Fibroblast of the aortic adventitia (primary cell): ENCODE measurements at places on chromosomes 7 and 10.

DNA sequence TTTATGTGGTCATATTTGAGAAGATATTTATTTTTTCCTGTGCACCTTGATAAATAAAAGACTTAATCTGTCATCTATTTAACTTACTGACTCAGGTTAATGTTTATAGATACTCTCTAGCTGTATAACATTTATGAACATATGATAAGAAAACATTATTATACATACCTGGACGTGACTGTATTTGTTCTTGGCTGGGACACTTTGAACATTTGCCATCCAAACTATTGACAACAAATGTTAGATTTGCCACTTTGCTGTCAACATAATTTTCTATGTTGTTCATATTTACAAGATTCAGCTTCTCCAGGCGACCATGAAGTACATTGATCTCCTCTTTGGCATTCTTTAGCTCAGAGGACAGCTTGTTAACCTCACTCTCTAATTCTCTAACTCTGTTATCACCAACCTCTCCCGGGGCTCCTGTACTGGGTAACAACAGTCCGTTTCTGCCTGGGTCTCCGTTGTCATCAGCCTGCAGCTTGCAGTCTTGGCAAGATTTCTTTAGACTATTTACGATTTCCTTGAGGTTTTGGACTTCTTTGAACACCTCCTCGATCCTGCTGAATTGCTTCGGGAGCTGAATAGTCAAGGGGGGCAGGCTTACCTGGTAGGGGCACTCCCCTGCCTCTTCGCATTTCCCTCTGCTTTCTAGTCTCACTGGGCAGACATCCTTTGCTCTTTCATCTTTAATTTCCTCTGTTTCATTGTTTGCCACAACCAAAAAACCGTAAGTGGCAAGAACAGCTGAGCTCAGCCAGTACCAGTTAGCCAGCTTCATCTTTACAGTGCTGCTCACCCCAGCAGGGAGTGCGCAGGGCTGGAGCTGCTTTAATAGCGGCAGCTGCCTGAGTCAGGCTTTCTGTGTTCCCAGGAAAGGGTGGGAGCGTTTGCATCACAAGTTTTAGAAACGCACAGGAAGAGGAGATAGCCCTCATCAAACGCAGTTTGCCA lies at the start of gene FGL2:
Gene FGL2 (minus strand): TSS at position 807 of the 954 bp plus-strand sequence. CDS start 26 bp downstream, at position 781.
- DNase-seq: peak; percentile 85

DNA sequence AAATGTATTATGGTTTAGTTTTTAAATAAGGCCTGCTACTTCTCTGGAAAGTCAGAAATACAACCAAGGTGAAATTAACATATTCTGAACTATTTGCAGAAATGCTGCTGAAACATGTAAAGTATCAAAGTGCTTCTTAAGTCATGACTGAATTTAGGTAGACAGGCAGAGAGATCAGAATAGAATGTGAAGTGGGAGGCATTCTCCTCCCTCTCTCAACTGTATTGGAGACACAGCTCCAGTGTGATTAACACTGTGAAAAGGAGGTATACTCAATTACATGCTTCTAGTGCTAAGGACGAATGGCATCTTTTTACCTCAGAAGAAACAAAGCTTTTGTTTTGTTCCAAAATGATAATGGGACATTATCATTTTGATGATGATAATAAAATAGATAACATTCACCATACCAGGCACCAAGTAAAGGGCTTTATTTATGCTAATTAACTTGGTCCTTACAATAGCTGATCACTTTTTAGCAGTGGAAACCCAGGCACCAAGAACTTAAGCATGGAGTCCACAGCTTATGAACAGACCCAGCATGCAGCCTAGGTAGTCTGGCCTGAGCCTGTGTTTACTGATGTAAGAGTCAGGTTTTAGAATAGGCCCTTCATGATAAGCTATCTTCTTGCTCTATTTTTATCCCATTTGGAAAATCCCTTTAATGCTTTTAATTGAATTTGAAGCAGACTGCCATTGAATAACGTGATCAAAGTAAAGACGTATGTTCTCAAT lies 26.0 kb downstream of the PPP1R9A start:
- DNase-seq: no peak

DNA sequence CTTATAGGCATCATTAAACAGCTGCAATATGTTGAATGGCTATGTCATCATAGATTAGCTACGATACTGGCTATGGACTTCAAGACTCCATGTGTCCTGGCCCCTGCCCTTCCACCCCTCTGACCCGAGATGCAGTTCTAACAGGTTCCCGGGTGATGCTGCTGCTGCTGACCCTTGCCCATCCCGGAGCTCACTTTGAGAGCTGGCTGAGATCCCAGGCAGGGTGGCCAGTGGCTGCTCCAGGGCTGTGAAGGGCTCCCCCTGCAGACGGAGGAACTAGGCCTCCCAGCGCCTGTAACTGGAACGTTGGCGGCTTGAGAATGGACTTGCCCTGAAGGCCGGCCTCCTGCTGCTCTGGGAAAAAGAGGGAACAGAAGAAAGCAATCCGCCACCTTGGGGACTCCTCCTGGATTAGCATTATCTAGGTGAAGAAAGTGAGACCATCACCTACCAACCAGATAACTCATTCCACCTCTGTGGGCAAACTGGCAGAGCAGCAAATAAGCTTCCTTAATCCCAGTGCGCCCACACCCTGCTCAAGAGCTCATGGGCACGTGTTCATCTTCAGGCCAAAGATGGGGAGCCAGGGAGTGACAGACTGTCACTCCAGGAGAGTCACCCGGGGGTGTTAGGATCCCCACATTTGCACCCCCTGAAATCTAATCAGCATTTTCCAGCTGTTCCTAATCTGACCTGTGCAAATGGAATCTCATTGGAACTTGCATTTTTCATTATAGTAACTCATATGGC lies 56.8 kb downstream of the PARP12 start:
- peak; percentile 9 for DNase-seq

- DNase-seq: peak; percentile 87
Observed at GRCh38 chr7:107150375-107151073, 18.3 kb upstream of the HBP1 start.

- no peak for DNase-seq
Observed at GRCh38 chr7:71361451-71362032, 229.6 kb downstream of the GALNT17 start.

DNA sequence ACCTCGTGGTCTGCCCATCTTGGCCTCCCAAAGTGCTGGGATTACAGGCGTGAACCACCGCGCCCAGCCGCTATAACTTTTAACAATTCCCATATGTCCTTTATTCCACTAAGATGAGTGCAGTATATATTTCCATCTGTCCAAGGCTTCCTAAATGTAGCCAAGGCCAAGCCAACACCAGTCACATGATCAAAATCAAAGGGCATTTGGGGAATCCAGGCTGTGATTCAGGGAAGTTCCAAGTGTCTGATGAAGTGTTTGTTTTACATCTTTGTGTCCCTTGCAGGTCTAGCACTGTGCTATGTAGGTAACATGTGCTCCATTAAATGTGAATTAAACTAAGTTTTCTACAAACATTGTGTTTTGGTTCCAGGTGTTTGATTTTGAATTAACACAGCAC lies 20.8 kb downstream of the AKR1E2 start:
- no peak for DNase-seq

DNA sequence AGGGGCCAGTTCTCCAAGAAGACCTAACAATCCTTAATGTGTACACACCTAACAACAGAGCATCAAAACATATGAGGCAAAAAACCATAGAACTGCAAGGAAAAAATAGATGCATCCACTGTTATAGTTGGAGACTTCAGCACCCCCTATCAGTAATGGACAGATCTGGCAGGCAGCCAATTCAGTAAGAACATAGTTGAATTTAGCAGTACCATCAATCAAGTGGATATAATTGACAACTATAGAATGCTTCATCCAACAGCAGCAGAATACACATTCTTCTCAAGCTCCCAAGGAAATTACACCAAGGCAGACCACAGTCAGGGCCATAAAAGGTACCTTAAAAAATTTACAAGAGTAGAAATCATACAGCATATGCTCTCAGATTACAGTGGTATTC lies 42.2 kb downstream of the POLL start:
- no peak for DNase-seq

DNA sequence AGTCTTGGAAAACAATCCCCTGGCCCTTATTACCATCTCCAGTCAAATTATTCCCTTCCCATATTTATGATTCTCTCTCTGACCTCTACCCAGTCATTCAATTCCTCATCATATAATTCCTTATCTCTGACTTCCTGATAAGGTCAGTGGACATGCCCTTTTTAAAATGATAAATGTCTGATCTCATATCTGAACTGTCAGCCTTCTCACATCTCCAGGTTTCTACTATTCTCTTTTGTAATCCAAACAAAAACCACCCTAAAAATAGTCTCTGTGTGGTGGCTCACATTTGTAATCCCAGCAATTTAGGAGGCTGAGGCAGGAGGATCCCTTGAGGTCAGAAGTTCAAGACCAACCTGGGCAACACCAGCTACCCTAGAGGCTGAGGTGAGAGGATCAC lies 11.9 kb downstream of the GSDME start:
- no peak for DNase-seq

GRCh38 chr10:73979809-73980433 lies 18.0 kb upstream of the VCL start:
- no peak for DNase-seq

- DNase-seq: no peak
Observed at GRCh38 chr10:21972584-21972983, 30.9 kb downstream of the DNAJC1 start.

DNA sequence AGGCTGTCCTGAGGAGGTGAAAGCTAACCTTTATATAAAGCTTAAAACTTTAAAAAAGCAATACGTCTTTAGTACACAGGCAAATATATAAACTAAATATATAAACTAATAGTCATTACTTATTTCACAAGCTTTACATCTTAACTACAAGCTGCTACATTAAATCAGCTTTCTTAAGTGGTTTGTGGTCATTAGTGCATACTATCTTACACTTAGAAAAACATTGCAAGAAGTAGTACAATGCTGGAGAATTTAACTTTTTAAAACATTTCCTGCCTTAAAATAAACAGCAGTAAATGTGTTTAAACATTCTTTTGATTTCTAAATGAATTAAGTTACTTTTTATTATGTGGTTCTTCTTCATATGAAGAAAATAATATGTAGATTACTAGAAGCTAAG lies 36.3 kb downstream of the MET start:
- no peak for DNase-seq

GRCh38 chr7:19692111-19692828 lies 16.6 kb downstream of the POLR1F start:
- no peak for DNase-seq

DNA sequence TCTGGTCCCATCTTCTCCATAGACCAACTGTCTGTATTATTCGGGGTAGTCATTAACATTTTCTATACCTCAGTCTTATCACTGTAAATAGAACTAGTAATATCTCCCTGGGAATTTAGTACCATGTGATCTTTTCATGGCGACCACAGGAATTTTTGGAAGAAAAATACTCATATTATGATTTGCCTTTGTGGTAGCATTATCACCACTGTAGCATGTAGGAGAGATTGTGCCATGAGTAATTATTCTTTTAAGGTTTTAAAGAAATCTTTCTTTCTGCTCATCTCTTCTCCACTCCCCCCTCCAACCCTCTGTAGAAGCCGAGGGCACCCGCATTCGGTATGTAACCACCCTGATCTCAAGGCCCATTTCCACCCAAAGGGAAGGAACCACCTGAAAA lies 25.0 kb downstream of the ZNF365 start:
- peak; percentile 54 for DNase-seq

GRCh38 chr10:102267748-102268147 lies 22.4 kb downstream of the GBF1 start:
- DNase-seq: peak; percentile 77

GRCh38 chr7:4871930-4872675 lies 10.3 kb upstream of the PAPOLB start:
- DNase-seq: no peak

- no peak for DNase-seq
Observed at GRCh38 chr10:102113261-102113955, 6.8 kb downstream of the LDB1 start.

DNA sequence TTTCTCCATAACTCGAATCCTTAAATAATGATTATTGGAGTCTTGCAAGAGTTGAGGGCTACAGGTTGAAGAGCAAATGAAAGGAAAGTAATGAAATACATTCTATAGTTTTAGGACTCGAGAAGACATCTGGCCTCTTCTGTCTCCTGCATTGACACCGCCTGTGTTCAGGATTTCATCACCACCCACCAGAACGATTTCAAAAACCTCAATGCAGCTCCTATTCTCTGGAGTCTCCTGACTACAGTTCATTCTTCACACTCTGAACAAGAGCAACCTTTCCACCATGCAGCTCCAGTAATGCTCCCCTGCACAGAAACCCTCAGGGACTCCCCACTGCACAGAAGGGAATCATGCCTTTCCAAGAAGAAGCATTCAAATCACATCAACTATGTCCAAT lies 5.5 kb downstream of the IL15RA start:
- DNase-seq: no peak

DNA sequence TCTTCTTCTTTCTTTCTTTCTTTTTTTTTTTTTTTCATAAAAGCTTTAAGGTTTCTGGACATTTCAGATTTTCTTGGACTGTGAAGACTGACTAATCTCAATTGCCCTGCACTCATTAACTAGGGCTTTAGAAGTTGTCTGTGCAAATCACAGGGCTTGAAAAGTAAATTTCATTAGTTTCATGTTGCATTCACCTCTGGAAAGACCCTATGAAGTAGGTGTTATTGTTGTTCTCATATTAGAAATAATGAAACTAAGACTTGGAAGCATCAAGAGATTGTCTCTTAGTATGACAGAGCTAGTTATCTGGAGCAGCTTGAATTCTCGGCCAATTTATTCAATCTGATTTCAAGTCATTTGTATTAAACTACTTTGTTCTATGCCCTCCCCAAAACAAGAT lies 28.2 kb upstream of the SEMA3D start:
- no peak for DNase-seq

DNA sequence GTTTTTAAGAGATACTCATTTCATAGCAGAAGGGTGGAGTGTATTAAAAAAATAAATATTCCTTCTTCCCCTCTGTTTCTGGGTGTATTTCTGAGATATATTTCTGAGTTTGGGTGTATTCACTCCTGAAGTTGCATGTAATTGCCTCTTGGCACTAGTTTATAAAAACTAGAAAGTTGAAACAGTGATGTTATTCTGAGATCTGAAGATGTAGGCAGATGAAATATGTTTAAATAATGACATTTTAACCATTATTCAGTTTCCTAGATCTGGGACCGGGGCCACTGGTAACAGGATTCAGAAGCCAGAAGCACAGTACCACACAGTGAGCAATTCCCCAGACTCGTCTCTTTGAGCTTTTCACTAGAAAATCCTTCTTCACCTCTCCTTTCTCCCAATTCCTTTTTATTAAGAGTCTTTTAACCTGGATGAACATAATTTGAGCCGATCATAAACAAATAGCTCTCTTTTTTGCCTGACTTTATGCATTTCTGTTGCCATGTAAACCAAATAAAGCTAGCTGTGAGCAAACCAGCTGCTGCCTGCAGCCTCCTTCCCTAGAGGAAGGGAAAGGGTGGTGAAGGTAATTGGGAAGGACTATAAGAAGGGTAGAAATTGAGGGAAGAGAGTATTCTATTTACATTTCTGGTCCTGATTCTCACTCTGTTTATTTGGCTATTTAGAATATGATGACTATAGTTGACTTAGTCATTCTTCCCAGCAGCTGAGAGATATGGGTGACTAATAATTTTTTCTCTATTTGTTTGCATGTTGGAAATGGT lies 101.8 kb upstream of the STRIP2 start:
- DNase-seq: peak; percentile 63

- peak; percentile 32 for DNase-seq
Observed at GRCh38 chr7:142438235-142438922, 180.5 kb upstream of the PRSS58 start.
